Left lung (tissue), 14 donors: ENCODE measurements at places on chromosomes 7 and 10. TPM values are rescaled to one million over a fixed set of nuclear protein-coding genes. Genes with fewer than 3 reads are reported as not detected.

- DNase-seq, result no peak
Measured at GRCh38 chr7:49773936-49774458, 559 bp downstream of the VWC2 start.

- DNase-seq, result no peak
Measured at GRCh38 chr10:113604572-113604971, 51.7 kb downstream of the HABP2 start.

GRCh38 chr7:110417611-110418010 is 673.3 kb upstream of the LRRN3 start:
- no peak for DNase-seq

- no peak for DNase-seq
Measured at GRCh38 chr7:133873187-133873586, 254.0 kb upstream of the LRGUK start.

DNA sequence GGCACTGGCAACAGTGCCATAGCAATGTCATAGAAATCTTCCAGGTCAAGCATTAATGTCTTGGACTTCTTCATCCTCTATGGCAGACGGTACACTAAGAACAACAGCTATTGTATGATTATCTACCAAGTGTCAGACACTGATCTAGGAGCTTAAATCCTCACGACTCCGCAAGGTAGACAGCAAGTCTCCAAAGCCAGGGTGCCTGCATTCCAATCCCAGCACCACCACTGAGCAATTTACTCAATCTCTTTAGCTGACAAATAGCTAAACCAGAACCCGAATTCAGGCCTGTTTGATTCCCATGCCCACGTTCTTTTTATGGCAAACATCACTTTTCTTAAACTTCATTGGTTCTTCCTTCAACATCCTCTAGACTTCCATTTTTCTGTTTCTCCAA is 31.8 kb downstream of the DNMBP start:
- DNase-seq, result no peak

DNA sequence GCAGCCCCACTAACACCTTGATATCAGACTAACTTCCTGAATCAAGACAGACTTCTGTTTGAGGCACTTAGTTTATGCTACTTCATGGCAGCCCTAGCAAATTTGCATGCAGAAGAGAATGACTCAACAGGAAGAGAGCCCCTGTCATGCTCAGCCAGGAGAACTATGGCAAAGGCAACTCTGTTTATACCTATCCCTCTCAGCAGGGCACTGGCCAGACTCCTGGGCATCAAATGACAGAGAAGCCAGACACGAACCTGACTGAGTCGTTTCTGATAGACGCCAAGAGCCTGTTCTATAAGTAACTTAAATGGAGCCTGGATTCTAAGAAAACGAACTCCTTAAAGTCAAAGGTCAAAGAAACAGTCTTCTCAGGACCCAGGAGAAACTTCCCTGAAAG is 50.9 kb upstream of the UNC5B start:
- DNase-seq, result no peak

DNA sequence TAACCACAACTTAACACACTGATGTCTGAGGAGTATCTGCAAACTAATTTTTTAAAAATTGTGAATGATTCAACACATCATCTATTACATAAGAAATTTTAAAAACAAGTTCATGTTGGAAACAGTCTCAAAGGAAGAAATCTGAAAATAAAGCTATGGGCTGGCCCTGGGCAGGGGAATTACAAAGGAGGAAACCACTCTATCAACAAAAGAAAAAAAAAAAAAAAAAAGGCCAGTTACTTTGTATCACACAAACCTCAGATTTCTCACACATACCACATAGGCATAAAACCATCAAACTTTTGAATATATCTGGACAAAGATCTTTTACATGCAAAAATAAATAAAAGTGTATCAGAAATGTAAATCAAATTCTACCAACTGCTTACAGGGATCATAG is 20.8 kb downstream of the TIAL1 start:
- no peak for DNase-seq

PKD2L1 gene
- 0.22 TPM for polyA plus RNA-seq

NOBOX gene
- not detected for polyA plus RNA-seq

RARRES2 gene
- 182 TPM for polyA plus RNA-seq

HOXA2 gene
- polyA plus RNA-seq, result 18.0 TPM
